ENCODE measurements at places on chromosomes 5 and 9.

DNA sequence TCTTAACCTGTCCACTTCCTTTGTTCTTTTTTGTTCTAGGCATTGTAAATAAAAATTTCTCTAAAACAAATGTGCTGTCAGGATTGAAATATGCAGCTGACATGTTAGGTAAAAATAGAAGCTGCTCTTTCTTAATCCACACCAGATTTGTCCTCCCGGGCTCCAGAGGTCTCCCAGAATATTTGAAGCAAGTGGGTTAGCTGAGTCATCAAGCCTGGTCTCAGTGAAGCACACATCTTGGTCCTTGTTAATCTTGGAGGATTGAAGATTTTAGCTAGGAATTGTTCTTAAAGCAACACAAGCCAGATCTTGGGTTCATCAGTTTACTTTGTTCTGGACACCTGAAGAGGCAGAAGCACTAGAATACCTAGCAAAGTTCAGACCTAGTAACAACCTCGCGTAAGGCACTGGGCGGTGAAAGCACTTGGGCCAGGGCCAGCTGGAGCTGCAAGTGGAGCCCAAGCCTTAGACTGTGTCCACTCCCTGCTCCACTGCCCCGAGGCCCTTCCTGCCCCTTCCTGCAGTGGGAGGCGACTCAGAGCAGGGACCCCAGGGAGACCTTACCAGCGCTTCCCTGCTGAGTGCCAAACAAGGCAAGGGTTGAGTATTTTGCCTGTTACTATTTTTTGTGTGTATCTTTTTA lies 36.5 kb downstream of the HABP4 start:
- DNase-seq: no peak
- H3K4me3 ChIP-seq: no peak overlapping the region
- no peak overlapping the region for H3K27ac ChIP-seq
- peaks cover 20% of the 10 kb centered on the region for H3K4me1 ChIP-seq
- peaks cover 28% of the 10 kb centered on the region for H3K36me3 ChIP-seq

DNA sequence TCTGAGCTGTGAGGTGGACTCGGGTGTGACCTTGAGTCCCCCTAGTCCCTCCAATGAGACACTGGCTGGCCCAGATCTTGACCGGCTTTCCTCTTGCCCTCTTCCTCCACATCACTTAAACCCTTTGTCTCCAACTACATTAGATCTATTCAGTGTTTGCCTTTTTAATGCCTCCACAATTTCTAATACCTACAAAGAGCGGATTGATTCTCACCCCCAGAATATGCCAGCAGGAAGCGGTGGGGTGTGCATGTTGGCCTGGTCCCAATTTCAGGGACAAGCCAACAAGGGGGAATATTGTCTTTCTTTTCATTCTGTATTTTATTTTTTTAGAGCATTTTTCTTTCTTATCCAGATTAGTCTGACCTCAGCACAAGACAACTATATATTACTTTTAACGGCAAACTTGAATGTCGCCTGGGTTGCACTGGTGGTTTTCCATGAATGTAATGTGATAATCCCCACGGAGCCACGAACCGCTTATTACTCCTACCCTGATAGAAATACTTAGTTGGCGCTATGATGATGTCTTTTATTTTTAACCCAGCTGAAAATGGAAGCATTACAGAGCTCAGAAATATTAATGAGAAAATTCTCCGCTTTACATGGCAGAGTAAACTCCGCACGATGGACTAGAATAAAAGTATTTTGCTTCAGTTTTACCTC lies 68.5 kb upstream of the MYO10 start:
- H3K4me3 ChIP-seq: no peak overlapping the region
- no peaks in the 10 kb centered on the region for H3K27me3 ChIP-seq
- no peak for DNase-seq
- H3K36me3 ChIP-seq: no peaks in the 10 kb centered on the region
- no peak overlapping the region for H3K27ac ChIP-seq

- no peaks in the 10 kb centered on the region for H3K36me3 ChIP-seq
- peaks cover 19% of the 10 kb centered on the region for H3K27me3 ChIP-seq
- DNase-seq: no peak
- no peak overlapping the region for H3K4me3 ChIP-seq
These were observed 30.4 kb downstream of the GARNL3 start for GRCh38 chr9:127295005-127295404.

GRCh38 chr9:123175854-123176629 lies 92.3 kb downstream of the STRBP start:
- no peak for DNase-seq
- H3K27me3 ChIP-seq: no peaks in the 10 kb centered on the region
- no peak overlapping the region for H3K4me3 ChIP-seq
- no peak overlapping the region for H3K27ac ChIP-seq
- H3K4me1 ChIP-seq: peaks cover 19% of the 10 kb centered on the region

GRCh38 chr5:37742111-37742510 lies 97.7 kb downstream of the GDNF start:
- H3K27me3 ChIP-seq: no peaks in the 10 kb centered on the region
- H3K4me3 ChIP-seq: no peak overlapping the region
- peaks cover 22% of the 10 kb centered on the region for H3K4me1 ChIP-seq
- no peak for DNase-seq
- H3K27ac ChIP-seq: no peak overlapping the region

- no peak overlapping the region for H3K27ac ChIP-seq
- no peak for DNase-seq
- no peaks in the 10 kb centered on the region for H3K4me1 ChIP-seq
- H3K27me3 ChIP-seq: peaks cover 3% of the 10 kb centered on the region
These were observed 126.4 kb downstream of the ADAMTS6 start for GRCh38 chr5:65355301-65355700.

GRCh38 chr5:159697530-159697929 lies 218.8 kb upstream of the ADRA1B start:
- H3K36me3 ChIP-seq: no peaks in the 10 kb centered on the region
- H3K4me1 ChIP-seq: no peaks in the 10 kb centered on the region
- H3K4me3 ChIP-seq: no peak overlapping the region
- peaks cover 8% of the 10 kb centered on the region for H3K27me3 ChIP-seq
- no peak for DNase-seq

Measured in activated T-helper 1 cell treated with anti-CD3 and anti-CD28 coated beads, Interleukin-12 subunit alpha, Interleukin-12 subunit beta, Interleukin-2, Interleukin-4 antibody, amounts not matched to agents 30 ng/mL and 10 ng/mL and 1 ng/mL, durations not matched to agents 14 hours and 24 hours and 36 hours (primary cell).